SW 1271 (cell line): ENCODE measurements at places on chromosomes 1 and 21.

GRCh38 chr1:116682641-116683221, 15.2 kb upstream of the IGSF3 start:
- DNase-seq: no peak

- DNase-seq: no peak
Measured at GRCh38 chr1:75884437-75884836, 47.8 kb downstream of the ASB17 start.

GRCh38 chr1:150302338-150302737, 8.7 kb downstream of the MRPS21 start:
- no peak for DNase-seq

DNA sequence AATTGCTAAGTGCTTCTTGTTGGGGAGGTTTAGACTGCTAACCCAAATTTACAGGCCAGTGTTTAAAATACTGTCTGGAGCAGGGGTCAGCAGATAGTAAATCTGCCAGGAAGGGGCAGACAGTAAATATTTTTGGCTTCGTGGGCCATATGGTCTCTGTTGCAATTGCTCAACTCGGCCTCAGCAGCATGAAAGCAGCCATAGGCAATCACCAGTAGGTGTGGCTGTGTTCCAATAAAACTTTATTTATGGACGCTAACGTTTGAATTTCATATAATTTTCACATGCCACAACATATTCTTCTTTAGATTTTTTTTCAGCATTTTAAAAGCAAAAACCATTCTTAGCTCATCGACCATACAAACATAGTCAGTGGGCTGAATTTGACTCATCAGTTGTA, 172.7 kb downstream of the BRINP2 start:
- no peak for DNase-seq

- DNase-seq: no peak
Measured at GRCh38 chr1:38004284-38005108, 818 bp downstream of the FHL3 start.

- no peak for DNase-seq
Measured at GRCh38 chr1:185014941-185015340, 30.4 kb upstream of the RNF2 start.

DNA sequence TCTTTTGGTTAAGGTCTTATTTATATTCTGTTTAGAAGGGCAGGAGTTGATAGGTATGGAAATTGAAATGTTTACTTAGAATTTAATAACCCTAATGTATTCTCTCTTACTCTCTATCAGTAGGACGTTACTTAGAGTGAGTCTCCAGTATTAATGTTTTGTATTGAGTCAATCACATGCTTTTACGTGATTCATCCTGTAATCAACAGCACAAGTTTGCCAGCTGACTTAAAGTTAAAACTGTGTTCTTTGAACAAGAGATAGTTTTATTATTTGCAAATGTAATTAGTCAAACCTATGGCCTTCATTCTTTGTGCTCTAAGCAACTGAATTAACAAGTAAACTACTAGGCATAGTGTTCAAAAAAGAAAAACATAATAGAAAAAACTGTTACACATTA, 57.3 kb downstream of the PKN2 start:
- no peak for DNase-seq
